ENCODE measurements at places on chromosomes 2 and 18. TPM values are rescaled to one million over a fixed set of nuclear protein-coding genes. Genes with fewer than 3 reads are reported as not detected.

The STK11IP gene
- 11.1 TPM for total RNA-seq

The GALNT13 gene
- 1.7 TPM for total RNA-seq

The DAW1 gene
- total RNA-seq = 4.1 TPM

The OTOS gene
- total RNA-seq = not detected

The NOP58 gene
- 51.5 TPM for total RNA-seq

The IL36RN gene
- not detected for total RNA-seq
